ENCODE measurements at places on chromosomes 5 and 9.

- DNase-seq = no peak
Observed at GRCh38 chr5:36323926-36324781, 22.5 kb upstream of the RANBP3L start.

- DNase-seq = no peak
Observed at GRCh38 chr5:136510481-136510880, 145.1 kb upstream of the TRPC7 start.

- DNase-seq = no peak
Observed at GRCh38 chr9:73151653-73152542, at the start of gene ANXA1. Gene ANXA1, plus strand, starts transcription at chr9:73151865. Its CDS starts 6,671 bp downstream, at chr9:73158536.

DNA sequence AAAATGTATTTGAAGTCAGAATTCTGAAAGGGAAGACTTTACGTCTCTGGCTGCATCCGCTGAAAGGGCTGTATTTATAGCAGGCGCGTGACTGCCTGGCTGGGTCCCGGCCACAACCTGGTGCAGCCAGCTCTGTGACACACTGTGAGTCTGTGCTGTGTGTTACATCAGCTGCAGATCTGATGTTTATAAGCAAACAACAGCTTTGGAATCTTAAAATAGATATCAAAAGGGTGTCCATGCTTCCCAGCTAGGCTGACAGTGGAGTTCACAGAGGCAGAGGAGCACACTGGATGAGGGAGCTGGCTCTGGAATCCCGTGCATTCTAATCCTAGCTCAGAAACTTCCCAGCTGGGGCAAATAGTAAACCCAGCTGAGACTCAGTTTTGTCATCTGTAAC is 433.4 kb upstream of the BRINP1 start:
- DNase-seq = no peak

DNA sequence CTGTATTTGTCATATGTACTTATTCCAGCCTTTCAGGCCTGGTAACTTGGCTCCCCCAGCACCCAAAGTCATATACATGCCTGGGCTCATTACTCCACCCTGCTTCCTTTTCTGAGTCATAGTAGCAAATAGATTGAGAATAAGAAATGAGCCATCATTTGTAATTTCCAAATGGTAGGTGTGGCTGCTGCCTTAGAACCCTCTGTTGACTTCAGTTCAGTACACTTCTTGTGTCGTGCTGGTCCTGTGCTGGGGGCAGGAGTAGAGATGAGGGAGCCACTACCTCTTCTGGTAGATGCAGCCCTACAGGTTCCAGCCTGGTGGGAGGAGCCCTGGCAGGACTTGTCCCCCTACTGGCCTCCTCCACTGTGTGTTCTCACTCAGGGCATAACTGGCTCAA is 11.1 kb downstream of the GM2A start:
- DNase-seq = peak; percentile 11

- DNase-seq = no peak
Observed at GRCh38 chr5:170362656-170363055, 26.5 kb downstream of the KCNMB1 start.

- peak; percentile 58 for DNase-seq
Observed at GRCh38 chr5:180868960-180869359, 7.9 kb upstream of the ZFP62 start.
